ENCODE measurements at places on chromosomes 2 and 18.
A peak's percentile ranks its signal among the peaks of the same experiment; 100 is the strongest.

DNA sequence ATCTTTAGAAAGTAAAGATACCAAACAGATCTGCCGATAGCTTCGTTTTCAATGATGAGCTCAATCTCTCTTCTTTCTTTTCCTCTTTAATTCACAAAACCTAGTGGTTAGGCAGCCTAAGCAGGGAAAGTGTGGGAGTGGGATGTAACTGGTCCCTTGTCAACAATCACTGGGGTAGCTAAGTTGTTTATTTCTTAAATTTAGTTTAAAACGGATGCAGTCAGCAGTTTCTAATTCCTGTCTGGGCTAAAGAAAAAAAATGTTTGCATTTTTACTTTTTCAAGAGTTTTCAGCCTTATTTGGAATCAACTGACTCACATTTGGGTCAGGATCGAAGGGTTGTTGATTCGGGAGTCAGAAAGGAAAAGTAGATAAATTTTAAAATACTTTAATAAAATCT is 137.7 kb upstream of the TACR1 start:
- DNase-seq, result no peak

DNA sequence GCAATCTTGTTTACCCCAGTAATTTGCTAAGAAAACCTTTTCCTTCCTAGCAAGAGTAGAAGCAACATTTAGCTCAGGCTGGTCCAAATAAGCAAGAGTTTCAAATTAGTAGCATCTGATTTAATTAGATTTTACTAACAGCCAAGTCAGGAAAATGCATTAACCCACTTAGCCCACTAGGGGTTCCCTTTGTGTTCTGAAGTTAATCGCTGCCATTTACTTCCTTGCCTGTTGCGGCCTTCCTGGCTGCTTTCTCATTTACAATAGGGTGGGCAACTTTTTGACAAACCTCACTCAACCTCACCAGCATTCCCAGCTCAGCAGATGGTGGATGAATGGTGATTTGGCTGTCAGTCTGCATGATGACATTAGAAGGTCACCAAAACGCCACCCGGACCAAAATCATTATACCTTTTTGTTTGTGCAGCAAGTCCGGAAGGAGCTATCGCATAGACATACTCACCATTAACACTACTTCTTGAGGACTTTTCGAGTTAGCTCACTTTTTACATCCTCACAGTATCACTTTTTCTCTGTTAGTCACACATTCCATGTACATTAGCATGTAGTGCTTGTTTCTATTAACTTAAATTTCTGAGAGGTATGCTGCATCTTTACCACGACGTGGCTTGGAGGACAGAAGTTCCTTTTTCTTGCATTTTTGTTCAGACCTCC is 101.5 kb upstream of the SETBP1 start:
- no peak for DNase-seq

- DNase-seq, result no peak
Observed at GRCh38 chr18:23883277-23883790, 131.2 kb upstream of the TTC39C start.

DNA sequence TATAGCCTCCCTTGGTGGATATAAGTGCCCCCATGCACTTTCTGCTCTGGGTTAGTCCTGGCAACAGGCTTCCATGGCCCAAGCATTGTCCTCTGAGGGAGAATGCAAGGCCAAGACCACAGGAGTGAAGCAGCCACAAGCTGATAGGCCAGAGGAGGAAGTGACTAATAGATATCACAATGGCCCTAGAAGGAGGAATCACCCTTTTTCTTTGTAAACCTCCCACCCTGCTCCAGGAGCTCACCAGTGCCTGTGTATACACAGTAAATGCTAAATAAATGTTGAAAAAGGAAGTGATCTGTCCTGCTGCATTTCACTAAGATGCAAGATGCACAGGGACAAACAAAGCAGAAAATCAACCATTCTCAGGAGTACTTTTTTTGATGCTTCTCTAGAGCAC is 49.7 kb upstream of the ABCA12 start:
- no peak for DNase-seq

DNA sequence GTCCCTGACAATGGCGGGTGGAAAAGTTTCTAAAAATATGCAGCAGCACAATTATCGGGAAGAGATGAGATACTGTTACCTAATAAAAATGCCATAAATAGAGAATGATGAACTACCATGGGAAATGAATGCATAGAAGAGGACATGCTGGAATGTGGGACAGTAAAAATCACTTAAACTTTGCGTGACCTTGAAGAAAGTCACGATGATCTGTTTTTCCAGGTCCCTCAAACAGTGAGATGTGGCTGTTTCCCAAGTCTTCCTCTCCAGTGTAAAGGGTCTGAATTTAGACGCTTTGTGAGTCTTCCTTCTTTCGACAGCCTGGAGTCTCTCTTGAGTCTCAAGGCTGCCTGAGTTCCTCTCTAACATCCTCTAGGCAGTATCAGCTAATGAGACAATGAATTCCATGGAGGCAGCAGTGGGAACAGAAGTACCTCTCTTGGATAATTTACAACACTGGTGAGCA is 1.4 kb downstream of the CLUL1 start:
- no peak for DNase-seq

- peak; percentile 55 for DNase-seq
Observed at GRCh38 chr2:8653485-8653884, 28.4 kb upstream of the ID2 start.

DNA sequence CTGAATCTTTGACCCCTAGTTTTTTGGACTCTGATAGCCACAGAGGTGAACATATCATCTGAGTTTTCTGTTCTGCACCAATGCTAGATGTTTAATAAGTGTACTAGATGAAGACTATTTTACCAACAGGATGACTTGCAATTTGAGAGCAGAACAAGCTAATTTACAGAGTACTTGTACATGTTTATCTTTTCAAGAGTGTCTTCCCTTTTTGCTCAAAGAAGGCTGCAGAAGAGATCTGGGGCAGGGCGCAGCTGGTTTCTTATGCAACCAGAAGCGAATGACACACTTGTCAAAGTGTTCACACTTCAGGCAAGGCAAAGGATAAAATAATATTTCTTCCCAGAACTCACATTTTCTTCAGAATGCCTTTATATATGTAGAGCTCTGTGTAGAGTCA is 86.0 kb downstream of the VWA3B start:
- DNase-seq, result no peak

GRCh38 chr18:3342628-3343027 is 80.7 kb downstream of the MYL12B start:
- DNase-seq, result no peak

GRCh38 chr2:194486326-194486725 is 1170.7 kb upstream of the SLC39A10 start:
- no peak for DNase-seq

- no peak for DNase-seq
Observed at GRCh38 chr18:71021030-71021362, 732.2 kb downstream of the SOCS6 start.

GRCh38 chr18:55316486-55317184 is 271.4 kb downstream of the TCF4 start:
- no peak for DNase-seq

- no peak for DNase-seq
Observed at GRCh38 chr2:159471340-159471739, 145.0 kb downstream of the BAZ2B start.

DNA sequence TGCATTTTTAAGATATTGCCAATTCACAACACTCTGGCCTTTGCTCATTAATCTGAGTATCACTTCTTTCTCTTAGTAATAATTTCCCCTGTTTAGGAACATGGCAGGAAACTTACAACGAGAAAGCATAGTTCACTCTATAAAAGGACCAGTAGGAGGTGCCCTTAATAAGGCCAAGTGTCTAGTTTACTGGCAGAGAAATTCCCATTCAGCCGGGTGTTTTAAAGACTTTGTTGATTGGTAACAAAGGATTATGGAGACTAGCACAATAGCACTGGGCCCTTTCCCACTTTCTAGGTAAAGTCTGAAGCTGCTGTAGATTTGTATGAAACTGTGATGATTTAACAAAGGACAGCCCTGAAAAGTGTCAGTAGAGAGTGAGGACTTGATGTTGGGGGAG is 3.1 kb downstream of the DCC start:
- no peak for DNase-seq

DNA sequence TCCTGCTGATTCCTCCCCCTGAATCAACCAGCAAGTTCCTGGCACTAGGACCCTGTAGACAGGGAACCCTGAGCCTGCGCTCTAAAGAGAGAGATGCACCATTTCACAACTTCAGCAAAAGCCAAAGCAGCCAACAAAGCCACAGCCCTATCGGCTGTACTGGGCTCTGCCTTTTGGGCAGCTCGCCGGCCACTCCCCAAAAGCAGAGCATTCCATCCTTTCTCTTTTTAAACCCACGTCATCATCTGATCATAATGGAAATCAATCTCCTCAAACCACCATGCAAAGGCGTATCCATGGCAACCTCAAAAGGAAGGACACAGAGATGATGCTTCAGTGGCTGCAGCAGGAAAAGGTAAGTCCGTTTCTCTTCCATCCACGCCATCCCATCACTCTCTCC is 5.3 kb upstream of the DCTN1 start:
- DNase-seq, result no peak

- no peak for DNase-seq
Observed at GRCh38 chr2:216810399-216811160, 49.3 kb downstream of the TNP1 start.

- no peak for DNase-seq
Observed at GRCh38 chr2:26853751-26854150, 5.8 kb downstream of the DPYSL5 start.

DNA sequence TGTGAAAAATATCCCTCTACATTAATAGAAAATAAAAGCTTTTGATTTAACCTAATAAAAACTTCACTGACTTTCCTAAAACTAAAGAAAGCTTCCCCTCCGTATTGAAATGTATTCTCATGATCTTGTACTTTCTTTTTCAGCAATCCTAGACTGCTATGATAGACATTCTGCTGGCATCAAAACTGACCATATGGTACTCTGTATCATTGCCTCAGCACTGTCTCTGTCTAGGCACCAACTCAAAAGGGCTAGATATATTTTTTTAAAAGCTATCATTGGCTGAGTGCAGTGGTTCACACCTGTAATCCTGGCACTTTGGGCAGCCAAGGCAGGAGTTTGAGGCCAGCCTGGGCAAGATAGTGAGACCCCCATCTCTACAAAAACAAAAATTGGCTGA is 32.9 kb downstream of the CDKL4 start:
- no peak for DNase-seq

- DNase-seq, result no peak
Observed at GRCh38 chr2:30209227-30209626, 22.1 kb upstream of the LBH start.

DNA sequence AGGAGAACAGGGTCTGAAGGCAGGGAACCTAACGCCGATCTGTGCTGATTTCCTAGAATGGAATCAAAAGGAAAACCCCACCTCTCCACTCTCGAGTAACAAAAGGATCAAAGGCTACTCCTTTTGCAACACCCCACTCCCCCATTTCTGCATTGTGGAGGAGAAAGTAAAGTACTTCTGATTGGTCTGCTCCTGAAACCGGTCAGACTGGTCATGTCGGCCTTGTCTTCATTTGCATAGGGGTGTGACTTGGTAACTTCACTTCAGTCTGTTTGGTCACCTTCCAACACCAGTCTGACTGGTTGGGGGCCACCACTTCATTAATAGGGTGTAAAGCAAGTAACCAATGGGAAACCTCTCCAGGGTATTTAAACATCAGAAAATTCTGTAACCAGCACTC is 771.9 kb downstream of the ERBB4 start:
- DNase-seq, result no peak

Measured in NCI-H1436 (cell line).